ENCODE measurements at places on chromosomes 4 and X. TPM values are rescaled to one million over a fixed set of nuclear protein-coding genes. Genes with fewer than 3 reads are reported as not detected.

GRCh38 chrX:21657318-21658151, 595 bp downstream of the KLHL34 start:
- H3K4me3 ChIP-seq: peak overlapping the region; percentile 52
- no peak overlapping the region for H3K27ac ChIP-seq
- DNase-seq: no peak
- no peaks in the 10 kb centered on the region for H3K4me1 ChIP-seq

DNA sequence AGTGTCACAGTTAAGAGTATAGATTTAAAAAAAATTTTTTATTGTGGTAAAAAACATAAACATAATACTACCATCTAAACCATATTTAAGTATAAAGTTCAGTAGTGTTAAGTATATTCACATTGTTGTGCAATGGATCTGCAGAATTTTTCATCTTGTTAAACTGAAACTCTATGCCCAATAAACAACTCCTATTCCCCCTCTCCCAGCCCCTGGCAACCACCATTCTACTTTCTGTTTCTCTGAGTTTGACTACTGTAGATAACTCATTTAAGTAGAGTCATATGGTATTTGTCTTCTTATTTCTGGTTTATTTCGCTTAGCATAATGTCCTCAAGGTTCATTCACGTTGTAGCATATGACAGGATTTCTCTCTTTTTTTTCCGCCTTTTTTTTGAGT, 112.4 kb downstream of the PTTG2 start:
- H3K4me3 ChIP-seq: no peak overlapping the region
- H3K27me3 ChIP-seq: no peaks in the 10 kb centered on the region
- DNase-seq: no peak
- H3K4me1 ChIP-seq: peaks cover 52% of the 10 kb centered on the region
- H3K27ac ChIP-seq: peak overlapping the region; percentile 20
- H3K36me3 ChIP-seq: peaks cover 42% of the 10 kb centered on the region

DNA sequence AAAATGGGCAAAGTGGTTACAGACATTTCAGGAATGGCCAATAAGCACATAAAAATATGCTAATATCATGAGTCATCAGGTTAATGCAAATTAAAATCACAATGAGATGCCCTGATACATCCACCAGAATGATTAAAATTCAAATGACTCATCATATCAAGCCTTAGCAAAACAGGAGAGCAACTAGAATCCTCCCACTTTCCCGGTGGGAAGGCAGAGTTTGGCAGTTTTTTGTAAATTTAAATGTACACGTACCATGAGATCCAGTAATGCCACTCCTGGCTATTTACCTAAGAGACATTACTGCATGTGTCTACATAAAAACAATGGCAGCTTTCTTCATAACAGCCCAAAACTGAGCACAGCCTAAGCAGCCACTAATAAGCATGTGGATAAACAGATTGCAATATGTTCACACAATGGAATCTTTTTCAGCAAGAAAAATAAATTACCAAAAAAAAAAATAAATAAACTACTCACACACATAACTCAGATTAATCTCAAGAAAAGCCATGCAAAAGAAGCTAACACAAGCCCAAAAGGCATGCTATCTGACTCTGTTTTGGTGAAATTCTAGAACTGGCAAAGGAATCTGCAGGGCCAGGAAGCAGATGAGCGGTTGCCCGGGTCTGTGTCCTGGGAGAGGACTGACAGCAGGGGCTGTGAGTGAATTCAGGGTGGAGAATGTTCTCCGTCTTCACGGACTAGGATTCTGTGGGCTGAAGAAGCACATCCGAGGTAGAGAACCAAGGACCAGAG, 48.8 kb downstream of the AFAP1 start:
- no peaks in the 10 kb centered on the region for H3K27me3 ChIP-seq
- no peaks in the 10 kb centered on the region for H3K36me3 ChIP-seq
- H3K4me3 ChIP-seq: no peak overlapping the region
- peaks cover 23% of the 10 kb centered on the region for H3K4me1 ChIP-seq
- H3K27ac ChIP-seq: peak overlapping the region; percentile 75
- no peak for DNase-seq

DNA sequence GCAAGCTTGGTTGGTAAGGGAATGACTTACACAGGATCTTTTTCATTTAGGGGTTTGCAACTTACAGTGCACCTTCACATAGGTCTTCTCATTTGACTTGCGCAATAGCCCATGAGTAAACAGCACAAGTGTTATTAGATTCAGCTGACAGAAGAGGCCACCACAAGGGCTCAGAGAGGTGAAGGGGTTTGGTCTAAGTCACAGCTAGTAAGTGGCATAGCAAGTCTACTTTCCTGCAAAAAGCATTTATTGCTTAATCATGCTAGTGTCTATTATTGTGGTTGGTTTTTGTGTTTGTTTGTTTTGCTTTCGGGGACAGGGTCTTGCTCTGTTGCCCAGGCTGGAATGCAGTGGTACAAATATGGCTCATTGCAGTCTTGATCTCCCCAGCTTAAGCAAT, 83.3 kb downstream of the SPRY1 start:
- H3K4me3 ChIP-seq: no peak overlapping the region
- H3K4me1 ChIP-seq: no peaks in the 10 kb centered on the region
- H3K27me3 ChIP-seq: no peaks in the 10 kb centered on the region

GRCh38 chr4:128332081-128332480, 44.5 kb upstream of the PGRMC2 start:
- H3K36me3 ChIP-seq: no peaks in the 10 kb centered on the region
- H3K4me1 ChIP-seq: peaks cover 7% of the 10 kb centered on the region
- no peak overlapping the region for H3K4me3 ChIP-seq
- DNase-seq: no peak

DNA sequence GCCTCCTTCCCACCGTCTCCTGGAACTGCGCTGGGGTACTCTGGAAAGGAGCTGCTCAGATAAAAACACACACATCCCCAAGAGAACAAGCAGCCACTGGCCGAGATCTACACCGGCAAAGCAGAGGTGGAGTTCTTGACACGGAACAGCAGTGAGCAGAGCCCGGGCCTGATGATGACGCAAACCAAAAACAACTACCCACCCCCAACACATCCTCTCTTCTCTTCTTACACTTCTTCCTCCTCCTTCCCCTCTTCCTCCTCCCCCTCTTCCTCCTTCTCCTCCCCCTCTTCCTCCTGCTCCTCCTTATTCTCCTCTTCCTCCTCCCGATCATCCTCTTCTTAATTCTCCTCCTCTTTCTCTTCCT, 4.6 kb downstream of the PNMA5 start:
- DNase-seq: no peak
- no peaks in the 10 kb centered on the region for H3K36me3 ChIP-seq
- no peak overlapping the region for H3K4me3 ChIP-seq

- H3K4me1 ChIP-seq: peaks cover 100% of the 10 kb centered on the region
- H3K27ac ChIP-seq: peak overlapping the region; percentile 99
- no peak for DNase-seq
- peak overlapping the region; percentile 41 for H3K4me3 ChIP-seq
- no peaks in the 10 kb centered on the region for H3K27me3 ChIP-seq
- H3K36me3 ChIP-seq: peaks cover 12% of the 10 kb centered on the region
Measured at GRCh38 chr4:168849030-168849675, 160.9 kb downstream of the CBR4 start.

DNA sequence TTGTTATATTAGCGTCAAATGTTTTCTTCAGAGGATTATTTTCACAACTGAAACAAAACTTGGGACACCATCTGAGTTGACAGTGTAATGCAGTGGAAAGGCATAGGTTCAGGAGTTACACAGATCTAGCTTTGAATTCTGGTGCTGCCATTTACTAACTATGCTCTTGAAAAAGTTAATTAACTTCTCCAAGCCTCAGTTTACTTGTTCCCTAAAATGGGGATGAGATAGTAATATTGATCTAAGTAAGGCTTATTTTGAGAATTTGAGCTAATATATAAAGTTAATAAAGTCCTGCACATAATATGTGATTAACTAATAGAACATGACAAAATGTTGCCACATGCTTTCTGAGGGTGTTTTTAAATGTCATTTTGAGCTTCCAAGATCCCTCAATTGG, 112.6 kb downstream of the FRAS1 start:
- H3K4me3 ChIP-seq: no peak overlapping the region
- H3K36me3 ChIP-seq: no peaks in the 10 kb centered on the region
- H3K4me1 ChIP-seq: peaks cover 7% of the 10 kb centered on the region
- H3K27ac ChIP-seq: no peak overlapping the region
- DNase-seq: no peak

- H3K27me3 ChIP-seq: no peaks in the 10 kb centered on the region
- H3K4me3 ChIP-seq: no peak overlapping the region
- DNase-seq: no peak
- no peaks in the 10 kb centered on the region for H3K4me1 ChIP-seq
Measured at GRCh38 chr4:58515226-58515625, 1405.0 kb upstream of the IGFBP7 start.

- no peak overlapping the region for H3K4me3 ChIP-seq
- H3K36me3 ChIP-seq: no peaks in the 10 kb centered on the region
- no peaks in the 10 kb centered on the region for H3K27me3 ChIP-seq
- peaks cover 19% of the 10 kb centered on the region for H3K4me1 ChIP-seq
- no peak for DNase-seq
Measured at GRCh38 chr4:18735740-18736268, 714.2 kb upstream of the LCORL start.

The EDA2R gene
- total RNA-seq: 3.4 TPM

The LRAT gene
- 0.19 TPM for total RNA-seq

The RASSF6 gene
- 1.2 TPM for total RNA-seq

The CENPI gene
- total RNA-seq: 1.8 TPM

The NAP1L5 gene
- 5.7 TPM for total RNA-seq
